ENCODE measurements at places on chromosomes 11 and 22.
A peak's percentile ranks its signal among the peaks of the same experiment; 100 is the strongest.

DNA sequence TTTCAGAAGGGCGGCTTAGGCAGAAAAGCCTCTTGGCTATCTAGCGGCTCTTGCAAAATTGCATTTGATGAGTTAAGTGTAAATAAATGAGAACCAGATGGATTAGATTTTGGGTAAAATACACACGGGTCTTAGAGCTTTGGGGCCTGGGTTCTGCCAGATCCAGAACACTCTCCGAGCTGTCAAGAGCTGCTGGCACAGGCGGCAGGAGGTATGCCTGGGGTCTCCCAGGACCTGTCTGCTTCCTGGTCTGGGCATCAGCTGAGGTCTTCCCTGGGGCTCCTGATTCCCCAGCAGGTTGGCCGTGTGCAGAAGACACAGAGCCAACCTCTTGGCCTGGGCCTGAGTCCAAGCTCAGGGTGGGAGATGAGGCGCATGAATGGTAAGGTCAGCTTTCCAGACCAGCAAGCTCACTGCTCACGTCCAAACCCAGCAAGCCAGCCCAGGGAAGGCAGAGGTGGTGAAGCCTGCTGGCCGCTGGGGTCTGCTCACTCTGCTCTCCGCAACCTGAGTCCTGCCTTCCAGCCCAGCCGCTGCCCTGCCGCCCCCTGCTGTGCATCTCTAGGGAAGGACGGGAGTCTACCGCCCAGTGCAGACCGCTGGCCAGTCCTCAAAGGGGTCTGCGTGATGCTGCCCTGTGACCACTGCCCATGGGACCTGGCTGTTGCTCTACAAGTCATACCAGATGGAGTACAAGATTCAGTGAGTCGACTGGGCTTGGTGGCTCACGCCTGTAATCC, 44.9 kb downstream of the SCUBE1 start:
- no peak for DNase-seq

GRCh38 chr11:76680518-76681425, 10.2 kb upstream of the LRRC32 start:
- DNase-seq, result peak; percentile 71

DNA sequence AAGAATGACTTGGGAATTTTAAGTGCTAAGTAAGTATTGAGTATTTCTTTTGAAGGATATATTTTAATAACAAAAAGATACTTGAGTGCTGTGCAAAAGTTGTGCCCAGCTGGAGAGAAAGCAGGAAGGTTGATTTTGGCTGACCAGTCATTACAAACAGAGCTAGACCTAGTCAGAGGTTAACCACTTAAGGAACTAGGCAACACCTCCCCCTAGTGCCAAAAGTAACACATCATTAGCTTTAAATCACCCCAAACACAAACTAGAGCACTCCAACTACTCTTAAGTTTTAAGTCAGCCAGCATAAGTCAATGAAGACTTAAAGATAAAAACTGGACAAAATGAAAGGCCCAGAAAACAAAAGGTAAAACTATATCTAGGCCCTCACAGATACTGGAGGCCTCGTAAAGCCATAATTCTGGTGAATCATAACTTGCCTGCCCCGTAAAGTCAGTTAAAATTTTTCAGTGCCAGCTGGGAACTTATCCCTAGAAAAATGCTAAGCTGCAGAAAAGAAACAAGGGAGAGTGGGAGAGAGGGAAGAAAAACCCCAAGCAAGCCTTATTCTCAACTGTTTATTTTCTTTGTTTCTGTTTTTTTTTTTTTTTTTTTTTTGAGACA, 4.6 kb downstream of the TMEM9B start:
- DNase-seq, result peak; percentile 87

GRCh38 chr11:126185259-126186024, 26.0 kb downstream of the RPUSD4 start:
- DNase-seq, result no peak

DNA sequence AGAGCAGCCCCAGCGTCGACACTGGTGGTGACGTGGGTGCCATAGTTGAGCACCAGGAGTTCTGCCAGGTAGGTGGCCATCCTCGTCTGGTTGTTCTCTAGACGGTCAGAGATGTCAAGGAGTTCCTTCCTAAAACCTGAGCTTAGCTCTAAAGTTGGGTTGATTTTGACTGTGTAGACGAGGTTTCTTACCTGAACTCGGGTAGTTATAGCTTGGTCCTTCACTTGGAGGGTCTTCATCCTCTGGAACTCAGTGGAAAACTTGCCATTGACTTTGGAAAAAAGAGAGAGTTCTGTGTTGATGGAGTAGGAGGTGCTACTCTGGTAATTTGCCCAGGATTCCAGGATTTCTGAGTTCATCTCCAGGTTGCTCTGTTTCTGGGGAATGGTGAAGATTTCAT, 505 bp downstream of the MPEG1 start:
- DNase-seq, result no peak

DNA sequence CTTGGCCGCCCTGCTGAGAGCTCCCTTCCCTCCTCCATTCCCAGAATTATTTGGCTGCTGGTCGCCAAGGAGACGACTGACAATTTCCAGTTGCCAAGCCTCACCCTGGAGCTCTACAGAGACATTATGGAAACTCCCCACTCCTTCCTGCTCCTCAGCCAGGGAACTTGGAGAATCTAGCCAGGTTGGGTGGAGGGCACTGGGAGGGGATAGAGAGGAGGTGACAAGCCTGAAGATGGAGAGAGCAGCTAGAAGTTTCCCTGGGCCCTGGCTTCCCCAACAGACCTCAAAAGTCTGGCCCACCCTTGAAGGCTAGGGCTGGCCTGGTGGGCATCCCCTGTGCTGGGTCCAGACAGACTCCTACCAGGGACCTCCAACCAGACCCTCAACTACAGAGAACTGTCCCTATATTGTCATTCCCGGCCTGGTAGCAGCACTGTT, 6.7 kb upstream of the VSIG10L2 start:
- no peak for DNase-seq

DNA sequence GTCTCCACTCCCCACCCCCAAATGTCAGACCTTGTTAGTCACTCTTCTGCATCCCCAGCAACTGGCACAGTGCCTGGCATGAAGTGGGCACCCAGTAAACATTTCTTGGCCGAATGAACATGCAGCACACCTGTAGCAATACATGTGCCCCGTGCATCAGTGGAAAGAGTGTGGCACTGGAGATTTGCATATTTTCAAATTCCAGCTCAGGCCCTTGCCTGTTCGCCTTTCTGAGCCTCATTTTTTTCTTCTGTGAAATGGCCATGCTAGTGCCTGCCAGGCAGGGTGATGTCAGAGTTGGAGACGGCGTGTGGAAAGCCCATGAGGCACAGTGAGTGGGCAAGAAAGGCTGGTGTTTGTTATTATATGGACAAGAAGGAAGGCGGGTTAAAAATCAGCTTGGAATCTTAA, 38.7 kb downstream of the CD82 start:
- no peak for DNase-seq

- DNase-seq, result no peak
Measured at GRCh38 chr11:2327032-2327431, 25.2 kb downstream of the TSPAN32 start.

- no peak for DNase-seq
Measured at GRCh38 chr22:50705219-50705691, 32.6 kb downstream of the SHANK3 start.

- DNase-seq, result no peak
Measured at GRCh38 chr11:69515271-69516245, 34.1 kb downstream of the LINC01488 start.

- DNase-seq, result no peak
Measured at GRCh38 chr11:75498556-75499255, 27.0 kb downstream of the GDPD5 start.

GRCh38 chr11:111526501-111526900, 11.9 kb downstream of the HOATZ start:
- DNase-seq, result peak; percentile 60

GRCh38 chr11:37718431-37718999, 1120.5 kb upstream of the RAG2 start:
- no peak for DNase-seq
